ENCODE measurements at places on chromosomes 16 and 17.

DNA sequence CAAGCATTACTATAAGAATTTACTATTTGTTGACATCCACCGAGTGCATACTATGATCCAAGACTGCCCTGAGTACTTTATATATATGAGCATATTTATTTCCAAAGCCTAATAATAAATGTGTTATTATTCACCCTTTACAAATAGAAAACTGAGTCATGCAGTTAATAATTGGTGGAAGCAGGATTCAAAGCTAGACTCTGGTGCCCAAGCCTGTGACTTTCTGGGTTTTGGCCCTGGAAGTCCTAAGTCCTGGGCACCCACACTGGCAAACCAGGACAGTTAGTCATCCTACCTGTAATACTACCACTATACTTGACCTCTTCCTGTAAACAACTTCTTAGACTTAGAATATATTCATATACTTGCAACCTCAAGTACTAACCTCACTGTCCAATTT lies 257.4 kb upstream of the IRX5 start:
- no peak for DNase-seq

GRCh38 chr17:60724647-60725046 lies 47.0 kb downstream of the BCAS3 start:
- DNase-seq: no peak

- DNase-seq: no peak
Observed at GRCh38 chr16:31108794-31109558, 790 bp downstream of the BCKDK start.

DNA sequence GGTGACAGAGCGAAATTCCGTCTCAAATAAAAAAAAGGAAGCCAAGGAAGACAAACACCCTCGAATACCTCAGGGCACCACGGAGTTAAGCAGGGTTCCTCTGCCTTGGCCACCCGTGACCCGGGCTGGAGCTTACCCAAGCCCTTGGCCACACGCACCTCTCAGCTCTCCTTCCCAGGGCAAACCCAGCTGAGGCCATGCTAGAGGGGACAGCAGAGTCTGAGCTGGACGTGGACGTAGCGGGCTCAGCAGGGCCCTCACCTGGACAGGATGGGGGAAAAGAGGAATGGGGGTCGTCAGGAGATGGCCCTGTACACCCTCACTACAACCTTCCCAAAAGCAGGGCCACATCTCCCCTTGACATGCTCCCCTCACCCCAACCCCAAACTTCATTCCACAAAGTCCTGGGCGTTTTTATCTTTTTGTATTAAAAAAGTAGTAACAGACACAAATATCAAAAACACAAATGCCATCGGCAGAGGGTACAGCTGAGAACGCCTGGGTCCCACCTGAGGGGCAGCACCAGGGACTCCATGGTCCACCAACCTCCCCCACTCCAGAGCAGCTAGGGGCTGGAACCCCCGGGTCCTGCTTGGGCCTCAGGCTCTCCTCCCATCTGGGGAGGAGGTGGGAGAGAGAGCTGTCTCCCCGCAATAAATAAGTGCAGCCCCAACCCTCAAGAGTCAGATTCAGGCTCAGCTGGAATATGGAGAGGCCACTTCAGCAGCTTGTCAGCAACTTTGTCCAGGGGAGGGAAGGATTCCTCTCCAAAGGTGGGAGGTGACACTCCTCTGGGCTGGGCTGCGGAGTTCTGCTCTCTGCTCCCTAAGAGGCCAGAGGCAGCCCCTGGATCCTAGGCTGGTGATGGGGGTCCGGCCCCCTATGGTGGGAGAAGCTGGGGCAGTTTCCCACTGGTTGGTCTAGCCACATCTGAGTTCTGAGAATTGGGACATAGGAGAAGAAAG lies 11.9 kb downstream of the PER1 start:
- DNase-seq: no peak

GRCh38 chr17:50079334-50080095 lies 15.6 kb upstream of the PDK2 start:
- DNase-seq: no peak
